ENCODE measurements at places on chromosomes 1 and 21. TPM values are rescaled to one million over a fixed set of nuclear protein-coding genes. Genes with fewer than 3 reads are reported as not detected.

- H3K27ac ChIP-seq = no peak overlapping the region
- no peaks in the 10 kb centered on the region for H3K4me1 ChIP-seq
- peaks cover 25% of the 10 kb centered on the region for H3K36me3 ChIP-seq
Measured at GRCh38 chr1:143720087-143721023, 251.4 kb downstream of the FAM72C start.

GRCh38 chr1:12597792-12598191, 20.2 kb downstream of the DHRS3 start:
- no peak overlapping the region for H3K4me3 ChIP-seq
- H3K27ac ChIP-seq = no peak overlapping the region
- H3K36me3 ChIP-seq = no peaks in the 10 kb centered on the region
- H3K27me3 ChIP-seq = no peaks in the 10 kb centered on the region

DNA sequence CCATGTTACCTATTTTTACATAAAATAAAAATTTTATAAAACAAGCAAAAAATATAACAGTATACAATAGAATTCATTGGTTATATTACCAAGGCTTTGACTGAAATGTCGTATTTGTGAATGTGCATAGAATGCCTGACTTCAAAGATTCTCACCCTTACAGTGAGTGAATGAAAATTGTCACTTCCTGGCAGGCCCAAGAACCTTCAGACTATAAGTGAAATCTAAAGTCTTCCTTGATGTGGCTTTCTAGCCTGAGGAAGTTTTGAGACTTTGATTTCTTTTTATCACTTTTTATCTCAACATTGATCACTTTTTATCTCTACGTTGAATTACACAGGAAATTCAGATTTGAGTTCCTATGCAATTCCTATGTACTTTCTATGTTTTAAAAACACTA, 104.7 kb upstream of the KIAA0040 start:
- H3K4me3 ChIP-seq = no peak overlapping the region
- no peaks in the 10 kb centered on the region for H3K27me3 ChIP-seq
- H3K36me3 ChIP-seq = peaks cover 4% of the 10 kb centered on the region
- no peak overlapping the region for H3K27ac ChIP-seq
- H3K4me1 ChIP-seq = no peaks in the 10 kb centered on the region
- no peak for DNase-seq

- no peaks in the 10 kb centered on the region for H3K36me3 ChIP-seq
- peaks cover 11% of the 10 kb centered on the region for H3K4me1 ChIP-seq
- DNase-seq = no peak
- H3K4me3 ChIP-seq = no peak overlapping the region
Measured at GRCh38 chr1:63864224-63864641, 90.4 kb downstream of the ROR1 start.

GRCh38 chr1:84206375-84206774, 62.3 kb downstream of the PRKACB start:
- no peaks in the 10 kb centered on the region for H3K4me1 ChIP-seq
- H3K27ac ChIP-seq = no peak overlapping the region
- no peaks in the 10 kb centered on the region for H3K27me3 ChIP-seq
- no peak overlapping the region for H3K4me3 ChIP-seq
- H3K36me3 ChIP-seq = no peaks in the 10 kb centered on the region

- no peak overlapping the region for H3K4me3 ChIP-seq
- no peaks in the 10 kb centered on the region for H3K27me3 ChIP-seq
- no peak overlapping the region for H3K27ac ChIP-seq
- DNase-seq = no peak
- peaks cover 18% of the 10 kb centered on the region for H3K36me3 ChIP-seq
Measured at GRCh38 chr1:117425050-117425734, 57.9 kb downstream of the MAN1A2 start.

GRCh38 chr1:89754518-89754917, 66.3 kb upstream of the LRRC8D start:
- no peaks in the 10 kb centered on the region for H3K27me3 ChIP-seq
- no peaks in the 10 kb centered on the region for H3K36me3 ChIP-seq
- H3K4me1 ChIP-seq = no peaks in the 10 kb centered on the region
- no peak overlapping the region for H3K4me3 ChIP-seq
- no peak for DNase-seq

PLA2G4A gene
- total RNA-seq = 0.39 TPM

CNIH3 gene
- 4.2 TPM for total RNA-seq

KCNQ4 gene
- 1.4 TPM for total RNA-seq

NHLH1 gene
- total RNA-seq = 1.3 TPM

GBP6 gene
- total RNA-seq = not detected
